ENCODE measurements at places on chromosomes 4 and X.

- DNase-seq: no peak
These were observed 81.4 kb downstream of the AMELX start for GRCh38 chrX:11374570-11374969.

- no peak for DNase-seq
These were observed 46.9 kb upstream of the YTHDC1 start for GRCh38 chr4:68396756-68397155.

- DNase-seq: no peak
These were observed 82.6 kb downstream of the SCD5 start for GRCh38 chr4:82715731-82716617.

GRCh38 chr4:16524911-16525554, 298.8 kb upstream of the TAPT1 start:
- DNase-seq: no peak

DNA sequence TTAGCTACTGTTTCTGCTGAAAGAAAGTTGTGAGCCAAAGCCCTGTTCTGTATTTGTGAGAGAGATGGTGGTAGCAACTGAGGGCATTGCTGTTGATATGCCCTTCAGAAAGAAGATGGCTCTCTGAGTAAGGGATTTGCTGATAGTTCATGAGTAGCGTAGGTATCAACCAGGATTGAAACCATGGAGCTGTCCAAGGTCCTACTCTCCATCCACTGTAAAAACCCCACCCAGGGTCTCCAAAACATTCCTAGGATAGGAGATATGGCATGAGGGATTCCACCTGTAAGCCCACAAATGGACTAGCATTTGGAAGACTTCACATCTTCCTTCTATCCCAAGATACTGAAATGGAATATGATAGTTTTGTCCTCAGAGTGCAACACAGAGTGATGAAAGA, 277.1 kb upstream of the PRKX start:
- no peak for DNase-seq

DNA sequence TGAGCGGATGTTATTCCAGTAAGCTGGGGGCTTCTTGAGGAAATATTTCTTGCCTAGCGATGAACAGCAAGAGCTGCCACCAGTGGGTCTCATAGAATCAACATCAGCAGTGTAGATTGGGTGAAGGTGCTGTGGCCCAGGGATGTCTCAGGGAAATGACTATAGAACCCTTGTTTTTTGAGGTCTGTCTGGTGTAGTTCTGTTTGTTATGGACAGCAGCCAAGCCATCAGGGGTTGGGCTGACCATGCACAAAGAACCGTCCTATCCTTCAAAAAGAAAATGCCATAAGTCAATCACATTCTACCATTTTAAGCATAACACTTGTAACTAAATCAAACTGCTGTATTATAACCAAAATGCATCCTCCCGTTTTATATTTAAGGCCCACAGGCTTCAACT, 17.3 kb upstream of the C1GALT1C1 start:
- DNase-seq: no peak

DNA sequence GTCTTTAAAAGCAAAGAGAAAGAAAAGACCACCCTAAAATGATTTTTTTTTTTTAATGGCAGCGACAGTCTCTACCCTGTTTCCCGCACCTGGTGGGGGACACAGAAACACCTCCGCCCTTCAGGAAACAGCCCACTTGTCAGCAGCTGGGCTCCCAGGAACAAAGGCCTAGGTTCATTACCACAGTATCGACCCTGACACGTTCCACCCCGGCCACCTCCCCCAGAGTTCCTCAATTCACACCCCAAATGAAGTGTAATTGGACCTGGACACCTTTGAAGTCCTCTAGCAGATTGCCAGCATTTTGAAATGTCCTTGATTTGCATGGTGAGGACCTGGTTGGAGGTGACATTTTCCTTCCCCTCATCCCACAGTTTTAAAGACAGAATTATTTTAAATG, 175.0 kb upstream of the BCOR start:
- DNase-seq: no peak

- no peak for DNase-seq
These were observed 83.6 kb downstream of the MAML3 start for GRCh38 chr4:140070366-140070765.

DNA sequence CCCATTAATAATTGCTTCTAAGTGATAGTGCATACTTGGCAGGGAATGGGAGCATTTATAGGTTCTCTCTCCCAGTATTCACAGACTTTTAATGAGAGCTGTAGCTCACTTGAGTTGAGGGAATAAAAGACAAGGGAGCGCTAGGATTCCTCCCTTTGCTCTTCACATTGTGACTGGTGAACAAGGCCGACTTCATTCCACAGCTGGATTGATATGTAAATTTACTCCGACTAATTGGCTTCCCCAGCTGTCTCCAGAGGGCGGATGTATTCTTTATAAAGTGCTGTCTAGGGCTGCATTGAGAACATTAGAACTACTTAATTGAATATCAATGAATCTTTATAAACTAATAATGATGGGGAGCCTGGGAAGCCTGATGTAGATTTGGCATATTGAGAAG, 63.4 kb downstream of the GPR50 start:
- no peak for DNase-seq

- DNase-seq: no peak
These were observed 225.8 kb upstream of the ETNPPL start for GRCh38 chr4:108988464-108989195.

GRCh38 chr4:99879458-99879857, 14.8 kb downstream of the LAMTOR3 start:
- no peak for DNase-seq

Measured in stimulated activated CD4-positive, alpha-beta T cell treated with anti-CD3 and anti-CD28 coated beads, Interleukin-4, amount 100 ng/mL, for 48 hours (primary cell).